Stimulated activated CD4-positive, alpha-beta T cell treated with anti-CD3 and anti-CD28 coated beads, Interleukin-15, amount 100 ng/mL, for 24 hours (primary cell): ENCODE measurements at places on chromosomes 7 and 10.

- no peak for DNase-seq
These were observed 96.3 kb downstream of the JAZF1 start for GRCh38 chr7:28083998-28084985.

DNA sequence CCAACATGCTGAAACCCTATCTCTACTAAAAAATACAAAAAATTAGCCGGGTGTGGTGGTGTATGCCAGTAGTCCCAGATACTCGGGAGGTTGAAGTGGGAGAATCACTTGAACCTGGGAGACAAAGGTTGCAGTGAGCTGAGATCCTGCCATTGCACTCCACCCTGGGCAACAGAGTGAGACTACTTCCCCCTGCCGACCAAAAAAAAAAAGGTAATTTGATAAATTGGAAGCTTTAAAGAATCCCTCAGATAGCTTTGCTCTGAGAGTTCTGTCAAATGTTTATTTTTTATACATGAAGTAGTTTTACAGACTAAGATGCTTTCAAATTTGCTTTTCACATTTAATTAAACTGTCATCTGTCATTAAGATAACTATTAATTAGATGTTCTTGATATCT, 563.3 kb upstream of the LRRTM3 start:
- DNase-seq: no peak

DNA sequence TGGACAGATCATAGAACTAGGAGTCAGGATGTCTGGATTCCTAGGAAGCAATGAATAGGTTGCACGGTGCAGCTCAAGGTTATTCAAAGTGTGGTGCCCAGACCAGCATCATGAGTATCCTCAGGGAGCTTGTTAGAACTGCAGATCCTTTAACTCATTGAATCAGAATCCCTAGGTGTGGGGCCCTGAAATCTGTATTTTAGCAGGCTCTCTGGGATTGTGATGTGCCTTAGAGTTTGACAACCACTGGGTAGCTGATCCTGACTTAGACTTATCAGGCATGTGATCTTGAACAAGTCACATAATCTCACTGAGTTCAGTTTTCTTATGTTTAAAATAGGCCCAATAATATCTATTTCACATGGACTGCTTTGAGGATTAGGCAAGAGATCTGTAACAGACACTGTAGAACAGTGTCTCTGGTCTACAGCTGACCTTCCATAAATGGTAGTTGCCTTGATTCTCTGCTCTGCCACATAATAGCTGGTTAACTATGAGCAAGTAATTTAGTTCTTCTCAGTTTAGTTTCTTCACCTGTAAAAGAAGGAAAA, 46.4 kb upstream of the ATRNL1 start:
- no peak for DNase-seq

DNA sequence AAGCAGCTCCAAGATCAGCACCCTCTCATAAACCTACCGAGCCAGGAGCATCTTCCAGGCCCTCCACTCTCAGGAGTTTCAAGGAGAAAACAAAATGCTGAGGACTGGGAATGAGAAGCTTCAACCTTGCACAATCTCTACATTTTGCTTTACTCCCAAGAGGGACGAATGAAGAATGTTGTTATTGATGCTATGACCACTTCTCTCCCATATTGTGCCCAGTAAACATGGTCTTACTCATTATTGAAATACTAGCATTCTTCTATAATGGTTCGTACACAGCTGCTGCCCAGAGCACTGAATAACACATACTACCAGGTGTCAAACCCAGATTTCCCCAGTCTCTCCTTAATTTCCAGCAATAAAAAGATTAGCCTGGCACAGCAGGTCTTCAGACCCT, 63.4 kb upstream of the BET1 start:
- no peak for DNase-seq

GRCh38 chr7:155449008-155449868, 8.7 kb upstream of the EN2 start:
- peak; percentile 15 for DNase-seq

DNA sequence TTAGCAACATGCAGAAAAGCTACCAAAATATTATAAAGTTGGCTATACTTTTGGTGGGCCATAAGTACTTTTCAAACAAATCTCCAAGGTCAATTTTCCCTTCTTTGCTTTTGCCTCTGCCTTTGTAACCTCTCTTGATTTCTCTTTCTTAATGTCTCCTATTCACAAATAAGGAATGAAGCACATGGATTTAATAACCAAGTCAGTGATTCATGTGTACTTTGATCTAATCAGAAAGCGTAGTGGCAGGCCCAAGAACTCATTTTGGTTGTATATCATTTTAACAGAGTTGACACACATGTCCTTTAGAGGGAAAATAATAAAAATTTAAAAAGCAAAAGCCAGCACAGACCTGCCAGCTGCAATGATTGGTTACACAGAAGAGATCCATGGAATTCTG, 93.7 kb downstream of the FZD1 start:
- DNase-seq: no peak

- no peak for DNase-seq
These were observed at the start of gene BMPR1A for GRCh38 chr10:86756511-86757112. BMPR1A (plus strand) TSS chr10:86756619; CDS start chr10:86876019, 119,400 bp downstream.

DNA sequence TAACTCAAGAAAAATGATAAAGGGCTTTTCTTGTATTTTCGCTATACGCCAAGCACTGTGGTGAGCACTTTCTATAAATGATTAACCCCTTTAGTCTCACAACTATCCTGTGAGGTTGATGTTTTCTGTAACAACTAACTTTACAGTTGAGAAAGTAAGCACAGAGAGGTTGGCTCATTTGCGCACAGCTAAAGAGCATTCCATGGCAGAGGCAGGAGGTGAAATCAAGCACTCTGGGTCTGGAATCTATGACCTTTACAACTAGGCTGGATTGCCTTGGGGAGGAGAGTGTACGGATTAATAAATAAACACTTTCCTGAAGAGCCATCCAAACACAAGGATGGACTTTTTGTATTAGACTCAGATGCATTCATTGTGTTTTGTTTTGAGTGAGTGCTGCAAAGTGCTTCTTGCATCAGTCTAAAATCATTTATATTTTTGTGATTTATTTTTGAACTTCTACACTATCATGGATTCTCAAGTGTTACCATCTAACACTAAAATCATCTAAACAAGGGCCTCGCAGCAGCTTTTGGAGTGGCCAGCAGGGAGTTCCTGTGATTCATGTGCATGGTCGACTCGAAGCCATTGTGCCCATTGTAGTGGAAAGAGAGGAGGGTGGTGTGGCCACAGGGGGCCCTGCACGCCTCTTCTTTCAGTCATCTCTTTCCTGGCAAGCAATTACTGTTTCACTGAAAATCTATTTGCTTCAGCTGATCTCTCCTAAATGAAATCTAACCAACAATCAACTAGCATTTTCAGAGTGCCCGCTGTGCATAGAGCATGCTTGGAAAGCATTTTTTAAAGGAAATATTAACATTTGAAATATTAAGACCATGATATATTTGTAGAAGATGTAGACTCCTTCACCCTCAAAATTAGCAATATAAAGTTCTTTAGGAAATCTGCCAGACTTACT, 633.4 kb upstream of the COBL start:
- no peak for DNase-seq
